CD4-positive, alpha-beta T cell treated with Interleukin-10 for 1 hour (primary cell): ENCODE measurements at places on chromosomes 7 and 10.
A peak's percentile ranks its signal among the peaks of the same experiment; 100 is the strongest.

DNA sequence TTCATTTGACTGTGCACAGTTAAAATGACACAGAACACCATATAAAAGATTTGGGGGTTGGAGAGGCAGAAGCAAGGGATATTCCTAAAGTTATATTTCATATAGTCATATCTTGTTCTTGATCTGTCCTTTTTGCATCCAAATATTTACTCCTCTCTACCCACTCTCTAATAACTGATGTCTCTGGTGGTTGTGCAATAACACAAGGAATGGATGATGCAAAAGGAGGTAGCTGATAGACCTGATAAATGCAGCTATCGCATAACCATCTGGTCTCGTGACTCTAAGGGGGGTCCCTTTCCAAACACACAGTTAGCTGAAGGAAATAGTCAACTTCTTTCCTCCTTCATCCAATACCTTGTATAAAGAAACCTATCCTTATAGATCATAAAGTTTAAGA lies 123.1 kb downstream of the POLR1F start:
- no peak for DNase-seq

GRCh38 chr10:118439824-118440223 lies 97.7 kb upstream of the FAM204A start:
- DNase-seq, result no peak

DNA sequence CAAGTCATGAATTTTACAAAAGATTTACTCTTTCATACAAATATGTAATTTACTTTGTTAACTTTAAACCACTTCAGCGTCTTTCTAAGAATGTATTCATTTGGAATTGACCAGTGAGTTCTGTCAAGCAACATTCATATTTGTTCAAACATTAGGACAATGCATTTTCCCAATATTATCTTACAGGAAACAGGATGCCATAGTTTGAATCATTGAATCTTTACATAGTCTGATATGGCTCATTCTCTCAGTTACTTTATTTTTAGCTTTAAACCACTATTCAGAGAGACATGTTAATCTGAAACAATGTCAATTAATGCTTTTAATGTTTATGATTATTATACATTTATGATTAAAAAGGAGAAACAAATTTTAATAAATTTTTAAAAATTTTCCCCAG lies 21.1 kb upstream of the MEOX2 start:
- DNase-seq, result no peak

GRCh38 chr7:155603205-155603857 lies 41.1 kb upstream of the RBM33 start:
- DNase-seq, result no peak

DNA sequence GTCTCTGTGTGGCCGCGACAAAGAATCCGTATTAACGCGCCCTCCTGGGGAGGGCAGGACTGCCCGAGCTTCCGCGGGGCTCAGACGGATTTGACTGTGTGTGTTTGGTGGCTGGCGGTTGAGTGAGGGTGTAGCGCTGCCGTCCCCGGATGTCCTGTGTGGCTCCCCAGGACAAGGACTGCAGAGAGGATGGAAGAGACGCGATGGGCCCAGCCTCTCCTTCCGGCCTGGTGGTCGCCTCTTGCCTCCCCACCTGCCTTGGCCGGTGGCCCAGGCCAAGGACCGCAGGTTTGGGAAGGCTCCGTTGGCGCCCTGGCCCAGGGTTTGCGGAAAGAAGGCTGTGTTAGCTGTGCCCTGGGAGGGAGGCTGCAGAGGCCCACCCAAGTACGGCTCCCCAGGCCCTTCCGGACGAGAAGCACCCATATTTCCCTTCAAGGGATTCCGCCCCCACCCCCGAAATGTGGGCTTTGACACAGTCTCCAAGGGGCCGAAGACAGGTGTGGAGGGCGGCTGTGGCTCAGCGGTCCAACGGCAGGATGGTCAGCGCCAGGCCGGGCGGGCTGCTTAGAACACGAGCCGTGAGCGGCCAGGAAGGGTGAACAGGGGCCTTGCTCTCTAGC lies 2.3 kb downstream of the UNCX start:
- no peak for DNase-seq

GRCh38 chr7:148584154-148584827 lies 6.3 kb upstream of the C7orf33 start:
- no peak for DNase-seq

DNA sequence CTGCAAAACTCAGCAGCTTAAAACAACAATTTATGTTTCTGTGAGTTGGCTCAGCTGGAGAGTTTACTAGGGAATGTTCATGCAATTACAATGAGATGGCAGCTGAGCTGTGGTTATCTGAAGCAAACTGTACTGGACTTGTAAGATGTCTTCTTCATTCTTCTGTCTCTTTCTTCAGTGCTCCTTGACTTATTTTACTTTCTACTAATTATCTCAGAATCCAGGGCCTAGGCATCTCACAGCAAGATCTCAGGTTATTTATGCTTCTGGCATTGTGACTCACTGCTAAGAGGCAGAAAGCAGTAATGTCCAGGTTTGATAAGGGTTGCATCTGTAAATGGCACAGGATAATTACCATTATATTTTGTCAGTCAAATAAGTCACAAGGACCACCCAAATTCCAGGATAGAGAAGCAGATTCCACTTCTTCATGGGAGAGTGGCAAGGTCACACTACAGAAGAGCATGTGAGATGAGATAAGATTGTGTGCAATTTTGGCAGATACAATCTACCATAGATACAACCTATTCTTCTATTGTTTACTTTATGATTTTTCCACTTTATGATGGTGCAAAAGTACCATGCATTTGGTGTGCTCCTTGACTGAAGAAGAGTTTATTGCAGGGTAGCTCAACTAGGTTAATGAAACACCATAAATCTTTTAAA lies 16.8 kb downstream of the VIM start:
- DNase-seq, result no peak

GRCh38 chr10:103691723-103692435 lies 163.5 kb downstream of the SH3PXD2A start:
- DNase-seq, result no peak

DNA sequence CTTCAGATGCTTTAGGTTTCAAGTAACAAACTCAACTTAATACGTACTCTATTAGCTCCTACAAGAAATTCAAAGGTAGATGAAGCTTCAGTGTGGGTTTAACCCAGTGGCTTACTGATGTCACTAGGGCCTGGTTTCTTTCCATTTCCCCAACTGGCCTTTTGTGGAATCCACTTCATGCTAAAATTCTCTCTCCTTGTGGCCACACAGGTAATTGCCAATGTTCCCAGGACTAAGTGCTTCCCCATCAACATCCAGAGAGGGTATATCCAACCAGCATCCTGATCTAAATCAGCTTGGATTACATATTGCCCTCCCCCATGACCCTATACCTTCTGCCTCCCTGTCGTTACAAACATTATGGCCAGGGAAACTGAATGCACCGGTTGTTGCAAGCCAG lies 10.7 kb downstream of the FBXL13 start:
- no peak for DNase-seq

DNA sequence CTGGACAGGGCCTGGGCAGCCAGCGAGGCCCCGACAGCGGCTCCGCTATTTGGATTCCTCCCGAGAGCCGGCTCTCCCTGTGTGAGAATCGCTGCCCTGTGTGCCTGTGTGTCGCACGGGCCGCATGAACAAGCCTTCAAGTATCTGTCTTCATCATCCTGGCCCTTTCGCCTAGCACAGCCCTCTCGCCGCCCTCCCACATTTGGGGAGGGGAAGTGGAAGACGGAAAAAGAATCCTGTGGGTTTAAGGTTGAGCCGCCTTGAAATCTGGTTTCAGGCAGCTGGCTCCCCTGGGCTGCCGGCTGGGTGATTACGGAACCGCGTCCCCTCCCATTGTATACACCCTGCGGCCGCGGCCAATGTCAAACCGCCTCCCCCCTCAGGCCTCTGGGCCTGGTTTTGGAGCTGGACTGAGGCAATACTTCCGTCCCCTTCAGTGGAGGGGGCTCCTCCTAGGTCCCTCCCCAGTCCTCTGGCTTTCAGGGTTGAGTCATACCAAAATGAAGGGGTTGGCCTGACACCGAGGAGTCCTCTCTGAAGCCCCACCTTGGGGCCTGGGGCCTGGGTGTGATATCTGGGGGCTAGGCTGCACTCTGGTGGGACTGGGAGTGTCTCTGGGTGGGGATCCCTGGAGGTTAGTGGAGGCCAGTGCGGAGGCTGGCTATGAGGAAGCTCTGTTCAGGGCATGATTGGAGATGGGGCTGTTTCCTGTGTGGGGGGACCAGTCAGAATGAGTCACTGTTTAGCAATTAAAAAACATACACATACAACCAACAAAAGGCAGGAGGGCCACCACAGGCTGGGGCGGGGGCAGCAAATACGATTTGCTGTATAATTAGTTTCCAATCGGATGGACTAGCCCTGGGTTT lies 1.7 kb downstream of the TRIM8 start:
- peak; percentile 80 for DNase-seq
